ENCODE measurements at places on chromosomes 4 and X.
A peak's percentile ranks its signal among the peaks of the same experiment; 100 is the strongest.

GRCh38 chr4:76007089-76007862, at the start of gene CXCL9:
Gene CXCL9 (minus strand): TSS chr4:76007509. CDS start chr4:76007449, 60 bp downstream.
- no peak for DNase-seq

DNA sequence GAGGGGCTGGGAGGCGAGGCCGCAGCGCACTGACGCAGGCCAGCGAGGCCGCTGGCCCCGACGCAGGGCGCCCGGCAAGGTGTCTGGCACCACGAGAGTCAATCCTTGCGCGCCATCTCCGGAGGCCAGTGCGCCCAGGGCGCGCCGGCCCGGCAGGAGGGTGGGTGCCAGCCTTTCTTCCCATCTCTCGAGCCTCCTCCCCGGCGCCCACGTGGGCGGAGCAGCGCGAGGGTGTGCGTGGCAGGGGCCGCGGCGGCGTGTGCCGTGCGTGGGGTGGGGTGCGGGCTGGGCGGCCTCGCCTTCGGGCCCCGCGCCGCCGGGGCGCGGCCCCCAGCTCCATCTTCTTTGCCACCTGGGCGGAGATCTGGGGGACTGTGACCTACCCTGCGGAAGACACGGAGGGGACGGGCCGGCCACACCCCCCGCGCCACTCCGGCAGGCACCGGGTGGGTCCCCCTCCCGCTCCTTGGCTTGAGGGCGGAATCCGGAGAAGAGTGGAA, 877 bp downstream of the JAKMIP1 start:
- peak; percentile 15 for DNase-seq

GRCh38 chr4:92872604-92873003, 568.8 kb downstream of the GRID2 start:
- no peak for DNase-seq

DNA sequence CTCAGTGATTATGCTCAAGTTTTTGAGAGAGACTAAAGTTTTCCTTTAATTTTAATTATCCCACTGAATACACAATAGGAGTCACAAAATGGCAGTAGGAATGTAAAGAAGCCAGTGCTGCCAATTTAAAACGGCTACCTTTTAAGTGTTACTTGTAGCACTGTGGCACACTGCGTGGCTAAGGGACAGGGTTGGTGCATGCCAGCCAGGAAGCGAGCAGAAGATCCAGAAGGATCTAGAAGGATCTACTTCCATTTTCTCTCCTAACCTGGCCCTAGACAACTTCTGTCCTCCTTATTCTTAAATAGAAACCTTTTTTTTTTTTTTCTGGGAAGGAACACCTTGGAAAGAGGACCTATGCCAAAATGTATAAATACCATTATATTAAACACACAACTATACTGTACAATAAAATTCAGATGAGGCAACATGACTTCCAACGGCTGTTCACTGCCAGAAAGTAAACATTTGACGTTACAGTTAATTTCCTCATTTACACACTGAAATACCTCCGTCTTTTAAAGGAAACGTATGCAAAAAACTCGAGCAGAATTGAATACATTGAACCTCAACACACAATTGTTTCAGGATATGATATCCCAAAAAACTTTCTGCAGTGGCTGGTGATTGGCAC, 2.7 kb downstream of the USP26 start:
- DNase-seq: no peak

GRCh38 chr4:25013756-25014661, 16.7 kb downstream of the LGI2 start:
- DNase-seq: no peak

- no peak for DNase-seq
Observed at GRCh38 chrX:107562482-107562881, 65.8 kb upstream of the PRPS1 start.

DNA sequence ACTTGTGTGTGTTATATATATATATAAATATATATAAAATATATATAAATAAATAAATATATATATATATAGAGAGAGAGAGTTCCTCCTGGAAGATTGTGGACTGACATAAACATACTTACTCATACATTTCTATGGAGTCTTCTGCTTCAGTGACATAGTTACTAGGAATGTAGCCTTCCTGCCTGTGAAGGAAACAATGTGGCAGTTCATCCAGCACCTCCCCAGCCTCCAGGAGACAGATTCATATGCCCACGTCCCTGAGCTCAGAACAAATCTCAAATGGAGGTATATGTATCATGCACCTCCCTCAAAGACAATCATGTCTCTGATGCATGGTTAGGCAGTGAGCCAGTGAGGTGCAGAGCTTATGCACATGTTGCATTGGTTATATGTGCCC, 11.4 kb upstream of the TIMM8A start:
- DNase-seq: no peak

GRCh38 chrX:130418066-130418465, 16.3 kb downstream of the RBMX2 start:
- DNase-seq: no peak

- no peak for DNase-seq
Observed at GRCh38 chrX:132401935-132402334, 86.9 kb downstream of the MBNL3 start.

- DNase-seq: no peak
Observed at GRCh38 chr4:147808447-147808846, 76.6 kb downstream of the ARHGAP10 start.

DNA sequence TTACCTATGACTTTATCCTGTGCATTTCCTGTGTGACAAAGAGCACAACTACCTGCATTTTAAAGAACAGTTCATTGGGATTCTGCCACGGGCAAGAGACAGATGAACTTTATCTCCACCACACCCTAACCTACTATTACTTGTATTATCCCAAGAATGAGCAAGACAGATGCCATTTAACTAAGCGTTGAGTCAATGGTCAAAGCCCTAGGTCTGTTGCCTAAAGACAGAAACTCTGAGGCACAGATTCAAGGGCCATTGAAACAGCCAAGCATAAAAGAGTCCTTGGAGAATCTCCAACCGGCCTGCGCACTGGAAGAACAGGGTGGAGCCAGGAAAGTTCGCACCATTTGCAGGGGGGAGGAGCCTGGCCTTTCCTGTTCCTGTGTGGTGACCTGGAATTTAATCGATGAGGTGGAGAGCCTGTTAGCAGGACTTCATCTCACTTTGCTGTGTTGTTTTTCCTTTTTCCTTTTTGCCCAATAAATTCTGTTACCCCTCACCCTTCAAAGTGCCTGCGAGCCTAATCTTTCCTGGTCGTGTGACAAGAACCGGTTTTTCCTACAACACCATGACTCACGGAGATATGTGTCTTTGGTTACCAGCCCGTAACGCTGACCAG, 146.4 kb upstream of the DIAPH2 start:
- no peak for DNase-seq

DNA sequence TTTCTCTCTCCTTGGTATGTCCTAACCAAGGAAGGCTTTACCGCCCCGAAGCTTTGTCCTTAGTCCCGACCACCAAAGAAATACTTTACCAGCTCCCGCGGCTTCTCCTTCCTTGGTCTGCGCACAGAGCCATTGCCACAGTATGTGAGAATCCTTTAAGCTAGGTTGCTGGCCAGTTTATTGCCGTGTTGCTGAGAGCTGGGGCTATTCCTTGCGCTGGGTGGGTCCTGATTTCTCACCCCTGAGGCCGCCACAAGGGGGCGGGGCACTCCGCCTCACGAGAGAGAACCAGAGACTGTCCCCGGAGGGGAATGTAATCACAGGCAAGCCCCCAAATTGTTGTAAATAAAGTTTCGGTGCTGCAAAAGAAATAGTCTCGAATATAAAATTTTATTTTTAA, 331.0 kb upstream of the PCDH10 start:
- DNase-seq: no peak

GRCh38 chr4:3297066-3297859, 4.4 kb downstream of the RGS12 start:
- no peak for DNase-seq

- DNase-seq: no peak
Observed at GRCh38 chr4:94455081-94455480, 3.3 kb downstream of the PDLIM5 start.

GRCh38 chrX:132834109-132834508, 124.3 kb downstream of the HS6ST2 start:
- no peak for DNase-seq

DNA sequence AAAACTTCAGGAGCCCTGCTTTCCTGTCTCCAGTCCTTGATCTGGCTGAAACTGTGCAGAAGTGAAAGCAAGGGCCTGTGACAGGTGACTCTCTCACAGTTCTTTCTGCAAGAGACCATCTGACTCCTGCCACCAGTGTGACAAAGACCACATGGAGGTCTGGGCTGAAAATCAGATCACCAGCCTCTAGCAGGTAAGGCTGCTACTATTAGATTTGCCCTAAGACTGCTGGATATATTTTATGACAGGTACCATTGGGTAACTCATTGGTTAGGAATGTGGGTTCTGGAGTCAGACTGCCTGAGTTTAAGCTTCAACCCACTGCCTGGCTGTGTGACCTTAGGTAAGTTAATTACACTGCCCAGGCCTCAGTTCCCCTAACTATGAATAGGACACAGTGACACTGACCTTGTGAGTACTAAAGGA, 163.3 kb upstream of the SLC7A11 start:
- DNase-seq: no peak

DNA sequence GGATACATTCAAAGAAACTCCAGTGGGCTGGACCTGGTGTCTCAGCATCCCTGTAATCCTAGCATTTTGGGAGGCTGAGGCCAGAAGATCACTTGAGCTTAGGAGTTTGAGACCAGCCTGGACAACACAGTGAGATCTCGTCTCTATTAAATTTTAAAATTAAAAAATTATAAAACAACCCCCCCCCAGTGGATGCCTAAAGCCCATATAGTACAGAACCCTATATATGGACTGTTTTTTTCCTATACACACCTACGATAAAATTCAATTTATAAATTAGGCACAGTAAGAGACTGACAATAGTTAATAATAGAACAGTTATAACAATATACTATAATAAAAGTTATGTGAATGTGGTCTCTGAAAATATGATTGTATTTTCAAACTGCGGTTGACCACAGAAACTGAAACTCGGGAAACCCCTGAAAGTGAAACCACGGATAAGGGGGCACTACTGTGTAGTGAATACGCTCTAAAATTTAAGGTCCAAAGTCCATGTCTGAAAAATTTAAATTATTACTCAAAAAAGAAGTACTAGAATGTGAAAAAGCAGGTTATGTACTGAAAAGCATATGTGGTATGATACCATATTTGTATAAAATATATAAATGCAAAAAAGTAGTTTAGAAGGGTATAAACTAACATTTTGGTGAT, 2.0 kb downstream of the SMIM14 start:
- peak; percentile 15 for DNase-seq

DNA sequence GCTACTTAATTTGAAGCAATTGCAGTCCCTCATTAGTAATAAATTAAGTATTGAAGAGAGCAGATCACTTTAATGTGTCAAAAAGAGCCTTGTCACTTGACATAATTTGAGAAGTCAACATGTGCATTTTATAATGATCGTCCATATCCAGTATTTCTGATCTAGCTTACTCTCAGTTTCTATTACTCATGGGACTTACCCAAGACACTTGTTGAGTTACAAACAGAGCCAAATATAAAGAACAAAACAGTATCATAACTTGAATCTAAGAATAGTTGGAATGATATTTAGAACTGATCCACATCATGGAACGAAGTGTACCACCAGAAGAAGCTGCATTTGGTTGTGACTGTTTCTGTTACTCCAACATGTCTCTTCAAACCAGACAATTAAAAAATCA, 54.7 kb downstream of the SLITRK4 start:
- DNase-seq: no peak

DNA sequence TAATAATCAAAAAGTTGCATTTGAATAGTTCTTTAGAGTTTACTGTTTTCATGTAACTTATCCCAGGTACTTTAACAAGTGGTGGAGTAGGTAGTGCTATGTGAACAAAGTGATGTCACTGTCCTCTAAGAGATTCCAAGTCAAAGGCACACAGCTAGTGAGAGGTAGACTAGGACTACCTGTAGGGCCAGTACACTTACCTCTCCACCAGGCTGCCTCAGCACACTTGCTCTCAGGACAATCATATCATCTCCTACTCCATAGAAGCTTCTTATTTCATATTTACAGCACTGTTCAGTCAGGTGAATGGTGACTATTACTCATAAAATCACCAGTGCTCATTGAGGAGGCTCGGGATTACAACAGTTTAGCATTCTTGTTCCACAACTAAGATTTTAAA, 173.0 kb upstream of the EMCN start:
- DNase-seq: no peak

- no peak for DNase-seq
Observed at GRCh38 chr4:76407440-76408119, 13.4 kb downstream of the CCDC158 start.

DNA sequence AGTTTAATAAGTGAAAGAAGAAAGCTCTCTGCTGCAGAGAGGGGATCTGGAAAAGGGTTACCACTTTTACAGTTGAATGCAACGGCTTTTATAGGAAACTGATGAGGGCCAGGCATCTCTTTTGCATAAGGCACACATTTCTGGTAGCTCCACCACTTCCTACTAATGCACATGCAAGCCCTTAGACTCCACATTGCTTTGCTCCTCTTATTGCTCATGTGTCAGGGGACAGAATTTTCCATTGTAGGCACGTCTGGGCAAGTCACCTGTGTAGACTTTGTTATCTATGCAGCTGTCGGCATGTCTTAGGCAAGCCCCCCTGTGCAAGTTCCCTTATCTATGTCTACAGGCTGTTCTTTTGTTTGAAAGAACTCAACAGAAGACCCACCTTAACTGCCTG, 294.6 kb upstream of the STS start:
- no peak for DNase-seq

GRCh38 chr4:126354784-126355183, 1040.0 kb downstream of the FAT4 start:
- no peak for DNase-seq

DNA sequence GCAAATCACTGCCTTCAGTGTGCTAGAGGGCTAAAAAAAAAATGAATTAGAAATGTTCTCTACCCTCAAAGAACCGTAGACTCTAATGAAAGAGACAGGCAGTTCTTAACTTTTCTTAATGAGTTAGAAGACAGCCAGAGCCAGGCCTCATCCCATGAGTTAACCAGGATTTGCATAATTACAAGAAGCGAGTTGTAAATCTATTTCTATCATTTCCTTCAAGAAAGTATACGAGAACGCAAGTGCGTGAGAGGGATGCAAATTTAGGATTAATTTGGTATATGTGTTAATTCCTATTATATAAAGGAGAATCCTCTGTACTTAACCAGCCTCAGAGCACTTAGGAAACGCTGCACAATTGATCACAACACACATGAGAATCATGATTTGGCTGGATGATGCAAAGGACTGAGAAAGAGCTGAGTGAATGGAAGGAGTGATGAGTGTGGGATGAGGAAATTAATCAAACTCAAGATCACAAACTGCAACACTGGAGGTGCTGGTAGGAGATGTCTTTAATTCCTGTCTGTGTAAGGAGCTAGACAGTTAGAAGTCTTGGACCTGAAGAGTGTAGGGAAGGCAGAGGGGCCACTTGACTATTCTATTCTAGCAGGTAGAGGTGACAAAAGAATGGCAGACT, 157.2 kb downstream of the ATP10D start:
- no peak for DNase-seq

DNA sequence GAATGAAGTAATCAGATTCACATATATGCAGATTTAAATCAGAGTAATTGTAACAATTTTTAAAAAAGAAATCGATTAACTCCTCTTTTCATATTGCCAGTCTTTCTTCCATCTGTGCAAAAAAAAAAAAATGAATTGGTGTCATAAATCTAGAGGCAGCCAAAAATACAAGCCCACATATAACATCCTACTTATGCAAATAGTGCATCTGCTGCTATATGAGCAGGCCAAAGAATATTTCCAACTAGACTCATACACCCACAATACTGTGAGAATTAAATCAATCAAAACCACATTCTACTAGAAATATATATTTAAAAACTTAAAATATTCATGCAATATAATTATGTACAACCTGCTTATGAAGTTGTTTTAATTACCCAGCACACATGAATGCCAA, 298.1 kb upstream of the TRAM1L1 start:
- no peak for DNase-seq

GRCh38 chrX:48540028-48540375, 488 bp downstream of the TBC1D25 start:
- no peak for DNase-seq
